ENCODE measurements at places on chromosomes 1 and 21.

- no peak for DNase-seq
These were observed 19.3 kb downstream of the DPT start for GRCh38 chr1:168709405-168710363.

- DNase-seq = no peak
These were observed 73.2 kb downstream of the SSBP3 start for GRCh38 chr1:54332781-54333585.

GRCh38 chr1:219412772-219413171, 200.1 kb downstream of the ZC3H11B start:
- no peak for DNase-seq

DNA sequence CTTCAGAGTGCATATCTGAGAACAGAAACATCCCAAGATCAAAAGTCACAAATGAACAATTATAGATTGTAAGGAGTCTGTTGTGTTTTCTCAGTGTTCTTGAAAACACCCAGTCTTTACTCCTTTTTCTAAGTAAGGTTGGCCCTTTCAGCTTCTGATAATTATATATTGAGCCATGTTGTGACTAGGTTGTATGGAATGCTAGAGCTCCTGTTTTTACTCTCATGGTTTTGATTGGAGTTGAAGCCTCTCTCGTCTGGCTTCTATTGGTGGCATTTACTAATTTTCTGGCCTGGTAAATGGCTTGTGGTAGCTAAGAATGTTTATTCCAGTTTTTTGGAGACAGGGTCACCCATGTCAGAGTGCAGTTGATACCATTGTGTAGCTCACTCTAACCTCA, 84.7 kb downstream of the NDUFS5 start:
- DNase-seq = no peak

GRCh38 chr1:218642033-218642948, 297.2 kb downstream of the TGFB2 start:
- no peak for DNase-seq

DNA sequence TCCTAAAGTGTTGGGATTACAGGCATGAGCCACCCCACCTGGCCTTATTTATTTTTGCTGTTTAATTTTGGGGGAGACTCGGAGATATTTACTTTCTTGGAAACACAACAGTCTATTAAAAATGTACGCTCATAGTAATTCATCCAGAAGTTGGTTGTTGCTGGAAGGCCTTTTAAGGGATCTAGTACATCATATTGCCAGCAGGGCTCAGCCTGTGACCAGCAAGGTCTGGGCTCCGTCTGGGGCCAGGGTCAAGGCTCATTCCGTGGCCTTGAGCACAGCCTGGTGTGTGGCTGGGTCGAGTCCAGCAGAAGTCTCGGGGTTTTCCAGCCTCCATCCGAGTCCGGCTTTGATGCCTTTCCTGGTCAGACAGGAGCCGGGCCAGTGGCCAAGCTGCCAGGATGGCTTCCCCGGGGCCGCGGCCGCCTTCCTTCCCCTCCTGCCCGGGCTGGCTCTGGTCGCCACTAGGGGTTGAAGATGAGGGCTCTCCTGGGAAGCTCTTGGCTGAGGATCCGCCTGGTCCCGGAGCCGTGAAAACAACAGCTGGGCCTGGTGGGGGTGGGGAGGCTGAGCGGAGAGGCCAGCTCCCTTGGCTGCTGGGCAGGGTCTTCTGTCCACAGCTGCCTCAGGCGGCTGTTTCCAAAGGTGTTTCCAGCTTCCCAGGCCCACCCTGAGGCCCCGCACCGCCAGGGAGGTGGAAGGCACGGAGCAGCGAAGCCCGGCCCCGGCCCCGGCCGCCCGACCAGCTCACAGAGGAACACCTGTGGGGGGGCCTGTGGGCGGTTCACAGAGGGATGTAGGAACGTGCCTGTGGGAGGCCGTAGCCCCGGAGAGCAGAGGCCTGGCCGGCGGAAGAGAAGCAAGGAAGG, 5.1 kb upstream of the VWA1 start:
- DNase-seq = no peak

DNA sequence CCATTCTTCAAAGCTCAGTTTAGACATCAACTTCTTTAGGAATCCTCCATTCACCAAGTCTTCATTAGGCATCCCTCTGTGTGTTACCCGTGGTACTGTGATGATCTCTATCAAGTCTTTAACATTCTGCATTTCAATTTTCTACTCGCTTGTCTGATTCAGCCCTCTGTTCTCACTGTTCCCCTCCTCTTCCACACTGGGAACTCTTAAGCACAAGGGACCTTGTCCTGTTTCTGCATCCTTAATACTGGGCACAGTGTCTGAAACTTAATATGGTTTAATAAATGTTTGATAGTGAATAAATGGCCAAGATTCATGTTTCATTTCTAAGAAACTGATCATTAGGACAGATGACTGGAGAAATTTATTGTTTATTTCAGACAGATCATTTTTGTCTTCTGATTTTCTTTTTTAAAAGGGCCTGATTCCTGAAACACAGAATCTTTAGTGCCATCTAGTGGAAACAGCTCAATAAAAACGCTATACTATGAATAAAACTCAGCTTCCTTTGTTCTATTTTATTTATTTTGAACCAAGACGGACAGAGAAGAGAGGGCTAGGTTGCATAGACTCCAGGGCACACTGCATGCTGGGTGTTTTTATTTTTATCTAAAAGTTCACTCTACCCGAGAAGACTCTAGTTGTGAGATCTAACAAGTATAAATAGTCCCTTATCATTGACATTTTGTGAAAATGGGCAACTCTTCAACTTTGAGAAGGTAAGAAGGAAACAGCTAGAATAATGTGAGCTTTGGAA, 7.0 kb upstream of the TRIM45 start:
- DNase-seq = peak; percentile 29

GRCh38 chr1:229199261-229200243, 71.4 kb upstream of the RAB4A start:
- peak; percentile 15 for DNase-seq

DNA sequence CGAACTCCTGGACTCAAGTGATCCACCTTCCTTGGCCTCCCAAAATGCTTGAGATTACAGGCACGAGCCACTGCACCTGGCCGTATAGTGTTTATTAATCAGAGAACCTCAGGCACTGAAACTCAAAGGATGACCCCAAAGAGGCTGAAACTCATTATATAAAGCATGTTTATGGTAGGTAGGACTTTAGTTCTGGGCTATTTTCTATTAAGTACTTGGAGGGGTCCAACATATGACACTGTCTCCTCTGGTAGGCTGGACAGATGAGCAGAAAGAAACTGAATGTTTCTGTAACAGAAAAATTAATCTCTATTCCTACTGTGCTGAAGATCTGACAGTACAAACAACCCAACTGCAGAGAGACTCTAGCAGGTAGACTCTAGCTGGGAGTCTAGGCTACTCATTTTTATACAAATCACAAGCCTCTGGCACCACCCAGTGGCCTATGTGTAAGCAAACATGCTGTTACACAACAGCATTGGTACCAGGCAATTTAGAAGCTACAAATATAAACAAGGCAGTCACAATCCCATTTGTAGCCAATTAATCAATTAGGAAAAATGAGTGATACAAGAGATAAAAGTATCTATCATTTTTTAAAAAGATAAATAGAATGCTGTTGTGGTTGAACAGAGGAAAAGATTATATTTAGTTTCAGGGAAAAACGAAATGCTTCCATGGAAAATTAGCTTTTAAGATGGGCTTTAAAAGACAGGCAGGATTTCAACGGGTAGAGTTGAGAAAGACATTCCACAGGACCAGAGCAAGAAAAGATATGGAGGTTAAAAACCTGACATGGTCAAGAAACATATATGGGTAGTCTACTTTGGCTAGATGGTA, 10.4 kb downstream of the DCAF8 start:
- peak; percentile 54 for DNase-seq

GRCh38 chr1:237528545-237528944, 362.2 kb downstream of the ZP4 start:
- DNase-seq = no peak

GRCh38 chr1:177631770-177632169, 338.1 kb downstream of the SEC16B start:
- no peak for DNase-seq

DNA sequence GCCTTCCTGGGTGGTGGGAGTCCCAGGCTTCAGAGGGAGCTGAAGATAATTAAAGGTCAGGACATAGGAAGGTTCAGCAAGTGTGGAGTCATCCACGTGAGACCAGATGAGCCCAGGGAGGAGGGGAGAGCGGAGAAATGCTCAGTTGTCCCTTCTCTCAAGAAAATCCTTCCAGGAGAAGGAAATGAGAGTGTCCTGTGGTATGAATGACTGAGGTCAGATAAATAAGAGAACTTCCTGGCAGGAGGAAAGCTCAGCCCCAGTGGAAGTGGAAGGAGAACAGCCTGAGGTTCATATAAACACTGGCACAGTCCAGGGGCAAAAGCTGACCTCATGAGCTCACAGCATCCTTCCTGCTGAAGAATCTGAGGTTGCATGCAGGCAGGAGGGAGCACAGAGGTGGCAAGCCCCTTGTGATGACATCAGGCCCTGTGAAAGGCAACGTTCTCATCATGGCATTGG, 97.6 kb downstream of the NAV1 start:
- DNase-seq = no peak

GRCh38 chr1:152533327-152533938, 19.2 kb downstream of the CRCT1 start:
- no peak for DNase-seq

GRCh38 chr1:23997812-23998211, 17.7 kb upstream of the SRSF10 start:
- no peak for DNase-seq

GRCh38 chr21:25568246-25568645, 39.0 kb downstream of the MRPL39 start:
- no peak for DNase-seq

GRCh38 chr21:34524646-34525601, 12.9 kb upstream of the KCNE1 start:
- no peak for DNase-seq

- no peak for DNase-seq
These were observed 7.2 kb downstream of the C1orf35 start for GRCh38 chr1:228095938-228096337.

DNA sequence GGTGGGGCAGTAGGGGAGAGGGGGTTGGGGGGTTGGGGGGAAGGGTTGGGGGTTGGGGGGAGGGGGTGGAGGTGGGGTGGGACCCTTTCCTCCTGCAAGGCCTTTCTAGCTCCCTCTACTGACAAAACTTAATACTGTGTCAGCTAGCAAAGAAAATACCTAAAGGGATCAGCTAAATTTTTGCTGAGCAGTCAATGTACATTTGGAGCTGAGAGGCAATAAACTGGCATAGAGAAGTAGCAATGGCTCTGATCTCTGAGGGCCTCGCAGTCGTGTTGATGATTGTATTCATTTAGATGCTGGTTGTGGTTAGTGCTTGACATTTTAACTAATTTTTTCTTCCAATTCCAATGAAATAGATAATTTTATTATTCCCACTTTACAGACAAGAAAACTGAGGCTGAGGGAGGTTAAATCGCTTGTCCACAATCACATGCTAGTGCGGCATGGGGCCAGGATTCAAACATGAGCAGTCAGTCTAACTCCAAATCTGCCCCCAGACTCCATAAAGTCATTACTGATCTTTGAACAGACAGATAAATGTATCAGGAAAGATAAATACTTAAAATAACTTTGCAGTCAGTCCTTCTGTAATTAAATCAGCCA, 357.1 kb downstream of the DISC1 start:
- no peak for DNase-seq

GRCh38 chr1:151611832-151612500, at the start of gene SNX27:
Gene SNX27 (plus strand): TSS chr1:151612050. CDS start chr1:151612202, 152 bp downstream.
- peak; percentile 90 for DNase-seq

GRCh38 chr1:169765580-169766331, 29.0 kb downstream of the METTL18 start:
- no peak for DNase-seq

DNA sequence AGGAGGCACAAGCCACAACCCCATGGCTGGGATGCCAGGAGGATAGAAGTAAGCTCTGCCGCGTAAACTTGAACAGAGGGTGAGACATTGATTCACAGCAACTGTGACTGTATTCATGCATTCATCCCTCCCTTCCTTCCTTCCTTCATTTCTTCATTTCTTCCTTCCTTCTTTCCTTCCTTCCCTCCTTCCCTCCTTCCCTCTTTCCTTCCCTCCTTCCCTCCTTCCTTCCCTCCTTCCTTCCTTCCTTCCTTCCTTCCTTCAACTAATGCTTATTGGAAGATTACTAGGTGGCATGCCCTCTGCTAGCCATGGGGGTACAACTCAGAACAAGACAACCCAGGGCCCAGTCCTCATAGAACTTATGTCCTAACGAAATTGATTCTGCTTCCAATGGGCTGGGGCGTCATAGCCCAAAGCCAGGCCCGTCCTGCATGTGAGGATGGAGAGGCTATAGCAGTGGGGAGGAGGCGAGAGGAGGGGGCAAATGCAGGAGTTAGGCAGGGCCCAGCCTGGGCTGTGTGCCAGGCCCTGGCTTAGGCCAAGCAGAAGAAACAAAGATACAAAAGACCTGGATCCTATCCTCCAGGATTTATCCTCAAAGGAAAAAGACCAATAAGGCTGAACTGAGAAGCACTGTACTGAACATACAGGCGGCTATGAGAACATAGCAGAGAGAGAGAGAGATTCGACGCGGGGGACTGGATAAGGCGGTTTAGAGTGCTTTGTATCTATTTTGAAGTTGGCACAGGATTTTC, 24.4 kb upstream of the PAXBP1 start:
- no peak for DNase-seq

DNA sequence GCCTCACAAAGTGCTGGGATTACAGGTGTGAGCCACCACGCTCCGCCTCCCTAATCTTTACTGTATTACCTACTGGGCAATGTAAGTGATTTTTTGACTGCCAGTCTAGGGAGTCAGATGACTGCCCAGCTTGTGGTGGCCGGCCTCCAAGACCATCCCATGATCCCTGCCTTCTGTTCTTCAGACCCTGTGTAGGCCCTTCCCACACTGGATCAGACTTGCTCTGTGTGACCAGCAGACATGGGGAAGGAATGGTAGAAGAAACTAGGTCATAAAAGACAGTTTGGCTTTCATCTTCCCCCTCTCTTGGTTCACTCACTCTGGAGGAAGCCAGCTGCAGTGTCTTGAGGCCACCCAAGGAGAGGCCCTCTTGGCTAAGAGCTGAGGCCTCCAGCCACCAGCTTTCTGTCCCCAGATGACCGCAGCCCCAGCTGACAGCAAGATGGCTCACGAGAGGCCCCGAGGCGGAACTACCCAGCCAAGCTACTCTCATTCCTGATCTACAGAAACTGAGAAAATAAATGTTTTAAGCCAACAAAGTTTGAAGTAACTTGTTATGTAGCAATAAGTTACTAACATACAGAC, 14.5 kb upstream of the CBR3 start:
- DNase-seq = no peak

DNA sequence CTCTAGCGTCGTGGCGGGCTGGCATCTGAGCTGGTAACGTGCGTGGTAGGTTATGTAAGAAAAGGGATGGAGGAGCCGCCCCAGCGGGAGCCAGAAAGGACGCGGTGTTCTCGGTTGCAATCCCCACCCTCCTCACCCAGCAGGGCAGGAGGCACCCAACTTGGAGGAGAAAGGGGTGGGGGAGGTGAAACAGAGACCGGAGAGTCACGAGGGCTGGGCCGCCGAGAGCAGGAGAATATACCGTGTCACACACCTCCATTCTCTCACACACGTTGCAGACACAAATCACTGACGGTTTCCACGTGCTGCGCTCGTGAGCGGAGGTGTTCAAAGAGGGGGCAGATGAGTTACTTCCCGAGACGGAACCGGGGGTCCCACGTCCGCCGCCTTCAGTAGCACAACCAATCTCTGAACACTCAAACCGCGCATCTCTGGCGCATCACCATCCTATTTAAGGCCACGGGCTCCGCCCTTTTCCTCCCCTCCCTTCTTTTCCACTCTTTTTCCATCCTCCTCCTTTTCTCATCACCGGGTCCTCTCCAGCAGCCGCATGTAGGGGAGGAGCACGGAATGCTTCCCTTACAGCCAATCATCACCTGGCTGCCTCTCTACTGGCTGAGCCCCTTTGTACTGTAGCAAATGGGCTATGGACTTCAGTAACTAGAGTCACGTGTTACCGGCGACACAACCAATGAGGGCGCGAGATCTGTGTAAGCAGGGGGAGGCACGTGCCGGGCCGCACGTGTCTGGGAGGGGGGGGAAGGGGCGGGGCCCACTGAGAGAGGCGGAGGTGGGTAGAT, at the start of gene CIART:
TSS of gene CIART (plus strand) at position 797 of the 800 bp plus-strand sequence. CDS start 714 bp downstream, outside the sequence.
- peak; percentile 88 for DNase-seq
